ENCODE measurements at places on chromosomes 12 and 14.

GRCh38 chr12:47551426-47551851 is 154.4 kb downstream of the RPAP3 start:
- DNase-seq: no peak

- no peak for DNase-seq
These were observed 525.2 kb upstream of the CCDC196 start for GRCh38 chr14:65961004-65961403.

DNA sequence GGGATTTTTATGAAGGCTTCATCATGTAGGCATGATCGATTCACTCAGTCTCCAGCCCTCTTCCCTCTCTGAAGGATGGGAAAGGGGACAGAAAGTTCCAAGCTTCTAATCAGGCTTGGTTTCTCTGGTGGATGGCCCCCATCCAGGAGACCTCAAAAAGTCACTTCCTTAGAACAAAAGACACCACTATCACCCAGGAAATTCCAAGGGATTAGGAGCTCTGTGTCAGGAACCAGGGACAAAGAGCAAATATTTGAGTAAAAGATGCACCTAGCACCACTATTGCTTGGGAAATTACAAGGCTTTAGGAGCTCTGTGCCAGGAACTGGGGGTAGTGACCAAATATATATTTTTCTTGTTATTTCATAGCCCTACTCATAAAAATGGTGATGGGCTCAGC is 33.6 kb upstream of the TMX1 start:
- no peak for DNase-seq

- DNase-seq: no peak
These were observed 127.1 kb upstream of the CPNE8 start for GRCh38 chr12:39032448-39032847.

DNA sequence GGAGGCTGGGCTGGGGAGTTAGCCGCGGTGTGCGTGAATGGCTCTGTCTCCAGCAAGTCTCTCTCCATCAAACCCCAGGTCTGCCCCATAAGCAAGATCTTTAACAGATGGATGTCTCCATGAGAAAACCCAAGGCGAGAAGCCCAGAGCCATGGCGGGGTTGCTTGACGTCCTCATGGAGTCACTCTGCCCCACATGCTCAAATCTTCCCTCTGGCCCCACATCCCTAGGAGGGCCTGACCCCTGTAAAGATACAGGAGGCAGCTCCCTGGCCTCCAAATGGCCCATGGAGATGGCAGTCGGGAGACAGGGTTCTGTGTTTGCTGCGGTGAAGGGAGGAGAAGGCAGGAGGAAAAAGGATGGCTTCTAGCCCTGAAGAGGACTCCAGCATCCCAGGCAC is 49.3 kb downstream of the C14orf132 start:
- no peak for DNase-seq

All from HL-60 (cell line).